ENCODE measurements at places on chromosomes 11 and 22.

DNA sequence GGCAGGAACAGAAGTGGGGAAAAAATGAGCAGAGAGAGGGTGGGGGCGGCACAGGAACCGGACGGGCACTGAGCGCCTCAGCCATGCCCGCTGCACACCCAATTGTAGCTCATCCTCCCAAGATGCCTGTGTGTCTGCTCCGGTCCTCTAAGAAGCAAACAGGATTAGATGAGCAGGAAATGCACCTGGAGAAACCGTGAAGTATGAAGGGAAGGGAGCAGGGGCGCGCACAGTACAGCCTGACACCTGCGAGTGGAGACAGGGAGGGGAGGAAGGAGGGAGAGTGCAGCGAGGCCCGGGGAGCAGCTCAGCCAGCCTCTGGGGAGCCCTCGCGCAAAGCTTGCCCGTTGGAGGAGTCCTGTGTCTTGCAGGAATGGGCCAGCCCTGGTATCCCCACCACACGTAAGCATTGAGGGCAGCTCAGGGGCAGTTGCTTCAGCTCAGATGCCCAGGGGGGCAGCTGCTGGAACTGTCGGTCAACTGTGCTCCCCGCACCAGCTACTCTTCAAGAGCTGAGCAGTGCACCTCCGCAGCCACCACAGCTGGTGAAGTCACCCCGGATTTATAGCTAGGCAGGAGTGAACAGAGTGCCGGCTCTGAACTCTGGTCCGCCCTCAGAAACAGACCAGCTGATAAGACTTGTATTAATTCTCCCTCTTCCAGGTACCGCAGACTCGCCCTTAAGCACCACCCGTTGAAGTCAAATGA, 7.0 kb downstream of the DNAJB13 start:
- no peak for DNase-seq

DNA sequence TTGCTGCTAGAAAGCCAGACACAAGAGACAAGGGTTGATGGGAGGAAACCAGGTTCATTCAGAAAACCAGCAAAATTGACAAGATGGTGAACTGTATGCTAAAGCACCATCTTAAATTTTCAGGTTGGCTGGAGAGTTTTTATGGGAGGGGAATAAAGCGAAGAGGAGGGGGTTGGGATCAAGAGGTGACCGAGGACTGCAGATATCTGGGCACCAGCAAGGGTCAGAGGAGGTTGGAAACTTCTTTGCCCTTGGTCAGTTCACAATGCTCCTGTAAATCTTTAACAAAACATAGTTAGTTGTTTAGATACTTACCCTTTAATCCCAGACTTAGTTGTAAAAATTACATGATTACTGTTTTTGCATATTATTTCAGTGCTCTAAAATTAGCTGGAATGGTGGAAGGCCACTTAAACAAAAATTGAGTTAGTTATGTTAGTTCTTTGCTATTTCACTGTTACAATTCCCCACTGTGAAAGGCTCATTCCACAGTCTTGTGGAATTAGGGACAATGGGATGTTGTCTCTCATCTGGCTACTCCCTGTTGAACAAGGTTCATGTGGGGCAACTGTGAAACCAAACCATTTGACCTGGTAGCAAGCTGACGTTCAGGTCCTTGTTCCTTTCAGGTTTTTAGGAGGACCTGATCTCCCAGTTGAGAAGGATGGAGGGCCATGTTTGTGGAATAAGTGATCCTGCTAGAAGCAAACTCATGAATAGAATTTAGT, 30.6 kb upstream of the QSER1 start:
- DNase-seq = no peak

- no peak for DNase-seq
Observed at GRCh38 chr11:78364128-78364751, 53.4 kb downstream of the GAB2 start.

DNA sequence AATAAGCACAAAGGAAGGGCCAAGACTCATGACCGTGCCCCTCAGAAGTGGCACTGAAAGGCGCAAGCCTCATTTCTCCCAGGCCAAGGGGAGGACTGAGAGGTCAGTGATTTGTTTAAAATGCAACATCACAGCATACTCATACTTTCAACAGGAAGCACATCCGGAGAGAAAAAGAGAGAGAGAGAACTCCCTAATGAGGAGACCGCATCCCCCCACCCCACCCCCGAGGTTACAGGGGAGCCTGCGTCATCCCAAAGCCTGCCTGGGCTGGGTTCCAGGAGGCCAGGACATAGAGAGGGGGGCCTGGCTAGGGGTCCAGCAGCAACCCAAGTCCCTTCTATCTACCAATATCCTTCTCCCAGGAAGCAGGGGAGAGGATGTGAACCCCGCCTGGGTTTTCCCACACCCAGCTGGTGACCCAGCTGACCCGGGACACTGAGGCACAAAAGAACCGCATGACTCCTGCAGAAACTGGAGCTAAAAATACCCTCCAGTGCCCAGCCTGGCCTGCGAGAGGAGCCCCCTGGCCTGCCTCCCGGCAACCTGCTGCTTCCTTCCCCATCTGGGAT, 3.8 kb downstream of the CSNK1E start:
- DNase-seq = no peak

- no peak for DNase-seq
Observed at GRCh38 chr11:9745411-9746211, 81.7 kb downstream of the SWAP70 start.

DNA sequence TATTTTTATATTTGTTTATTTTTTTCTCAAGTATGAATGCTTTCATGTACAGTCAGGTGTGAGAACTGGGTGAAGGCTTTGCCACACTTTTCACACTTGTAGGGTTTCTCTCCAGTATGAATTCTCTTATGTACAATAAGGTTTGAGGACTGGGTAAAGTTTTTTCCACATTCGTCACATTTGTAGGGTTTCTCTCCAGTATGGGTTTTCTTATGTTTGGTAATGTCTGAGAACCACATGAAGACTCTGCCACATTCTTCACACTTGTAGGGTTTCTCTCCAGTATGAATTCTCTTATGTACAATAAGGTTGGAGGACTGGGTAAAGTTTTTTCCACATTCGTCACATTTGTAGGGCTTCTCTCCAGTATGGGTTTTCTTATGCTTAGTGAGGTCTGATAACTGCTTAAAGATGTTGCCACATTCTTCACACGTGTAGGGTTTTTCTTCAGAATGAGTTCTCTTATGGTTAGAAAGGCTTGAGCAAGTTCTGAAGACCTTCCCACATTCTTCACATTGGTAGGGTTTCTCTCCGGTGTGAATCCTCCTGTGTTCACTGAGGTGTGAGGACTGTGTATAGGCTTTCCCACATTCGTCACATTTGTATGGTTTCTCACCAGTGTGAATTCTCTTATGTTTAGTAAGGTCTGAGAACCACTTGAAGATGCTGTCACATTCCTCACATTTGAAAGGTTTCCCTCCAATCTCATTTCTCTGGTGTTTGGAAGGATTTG, 19.7 kb downstream of the ZNF195 start:
- no peak for DNase-seq

- DNase-seq = no peak
Observed at GRCh38 chr11:60124802-60125432, 36.5 kb downstream of the MS4A2 start.

- DNase-seq = no peak
Observed at GRCh38 chr11:72781313-72782080, 12.3 kb downstream of the STARD10 start.

- no peak for DNase-seq
Observed at GRCh38 chr11:17156283-17156682, 51.5 kb downstream of the PIK3C2A start.

DNA sequence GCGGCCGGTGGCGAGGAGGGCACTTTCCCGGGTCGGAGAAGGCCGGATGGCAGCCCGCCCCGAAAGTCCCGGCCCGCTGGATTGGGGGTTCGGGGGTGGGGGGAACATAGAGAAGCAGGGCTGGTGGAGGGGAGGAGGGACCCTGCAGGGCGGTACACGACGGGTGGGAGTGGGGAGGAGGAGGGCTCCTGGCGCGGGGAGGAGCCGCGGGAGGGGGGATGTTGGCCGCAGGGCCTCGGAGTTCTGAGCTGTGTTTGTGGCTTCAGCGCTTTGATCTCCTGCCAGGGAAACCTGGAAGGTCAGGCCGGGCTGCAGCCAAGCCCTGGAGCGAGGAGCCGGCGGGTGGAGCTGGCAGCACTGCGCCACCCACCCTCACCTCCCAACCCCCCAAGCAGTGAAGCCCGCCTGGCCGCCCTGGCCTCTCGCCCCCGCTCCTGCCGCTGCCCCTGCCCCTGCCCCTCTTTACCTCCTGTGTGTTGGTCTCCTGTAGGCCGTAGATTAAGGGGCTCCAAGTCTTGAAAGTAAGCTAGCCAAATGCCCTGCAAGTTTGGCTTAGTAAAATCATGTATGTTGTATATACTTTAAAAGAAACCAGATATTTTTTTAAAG, 30.9 kb downstream of the C22orf31 start:
- no peak for DNase-seq

GRCh38 chr11:96869207-96869606, 479.4 kb downstream of the JRKL start:
- DNase-seq = no peak

- DNase-seq = no peak
Observed at GRCh38 chr11:73040046-73040445, 102.1 kb downstream of the FCHSD2 start.

GRCh38 chr11:93740730-93741093, 583 bp downstream of the TAF1D start:
- no peak for DNase-seq

- DNase-seq = no peak
Observed at GRCh38 chr11:46118702-46119351, 2.4 kb downstream of the PHF21A start.

- DNase-seq = no peak
Observed at GRCh38 chr11:120540744-120541465, 29.4 kb downstream of the GRIK4 start.

DNA sequence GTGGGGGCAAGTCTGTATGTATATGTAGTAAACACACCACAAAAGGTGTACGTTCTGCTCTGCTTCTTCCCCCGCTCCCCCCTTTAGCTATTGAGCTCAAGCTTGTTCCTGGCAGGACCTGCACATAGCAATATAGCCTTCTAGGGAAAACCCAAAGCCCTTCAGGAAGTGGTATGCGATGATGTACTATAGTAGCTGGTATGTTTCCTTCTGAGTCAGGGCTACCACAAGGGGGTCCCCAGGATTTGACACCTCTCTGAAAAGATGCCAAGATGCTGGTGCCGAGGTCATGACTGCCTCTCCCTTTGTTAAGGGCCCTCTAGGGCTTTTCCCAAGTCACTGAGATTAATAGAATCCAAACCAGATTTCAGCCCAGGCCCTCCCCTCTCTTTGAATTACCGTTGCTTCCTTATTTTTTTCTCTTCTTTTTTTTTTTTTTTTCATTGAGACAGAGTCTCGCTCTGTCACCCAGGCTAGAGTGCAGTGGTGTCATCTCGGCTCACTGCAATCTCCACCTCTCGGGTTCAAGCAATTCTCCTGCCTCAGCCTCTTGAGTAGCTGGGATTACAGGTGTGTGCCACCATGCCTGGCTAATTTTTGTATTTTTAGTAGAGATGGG, 268.4 kb downstream of the ETS1 start:
- no peak for DNase-seq

- DNase-seq = no peak
Observed at GRCh38 chr22:42847110-42847509, 10.0 kb downstream of the ARFGAP3 start.

DNA sequence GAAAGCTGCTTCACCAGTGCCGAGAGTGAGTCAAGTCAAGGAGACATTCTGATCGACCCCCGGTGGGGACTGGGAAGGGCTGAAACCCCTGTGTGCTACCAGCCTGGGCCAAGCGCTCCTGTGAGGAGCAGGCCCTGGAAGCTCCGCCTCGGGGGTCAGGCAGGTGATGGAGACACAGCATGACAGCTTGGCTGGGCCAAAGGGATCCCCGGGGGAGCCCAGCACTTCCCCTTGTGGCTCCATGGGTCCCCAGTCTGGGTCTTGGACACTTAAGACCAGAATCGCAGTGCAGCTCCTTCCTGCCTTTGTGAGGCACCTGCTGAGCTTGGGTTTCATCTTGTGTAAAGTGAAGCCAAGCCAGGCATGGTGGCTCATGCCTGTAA, 89.2 kb downstream of the MORC2 start:
- no peak for DNase-seq

DNA sequence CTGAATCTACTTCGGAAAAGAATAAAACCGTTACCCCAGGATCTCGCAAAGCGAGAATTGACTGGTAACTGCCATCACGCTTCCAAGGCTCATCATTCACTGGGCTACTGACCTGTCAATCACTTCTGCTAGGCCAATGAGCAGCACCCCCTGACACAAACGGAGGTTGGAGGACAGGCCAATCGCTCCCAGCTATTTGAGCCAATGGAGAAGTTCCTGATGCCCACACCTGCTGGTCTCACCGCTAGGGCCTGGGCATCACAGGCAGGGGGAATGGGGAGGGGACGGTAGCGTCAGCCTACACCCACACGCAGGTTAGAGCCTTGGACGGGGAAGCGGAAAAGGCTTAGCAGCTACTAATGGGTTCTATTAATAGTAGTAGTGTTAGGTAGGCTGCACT, 56.7 kb upstream of the CHST1 start:
- no peak for DNase-seq

- no peak for DNase-seq
Observed at GRCh38 chr11:103220133-103220532, 110.9 kb downstream of the DYNC2H1 start.

- no peak for DNase-seq
Observed at GRCh38 chr11:103601225-103601846, 435.1 kb upstream of the DDI1 start.

- no peak for DNase-seq
Observed at GRCh38 chr11:28822576-28822975, 714.4 kb downstream of the METTL15 start.

DNA sequence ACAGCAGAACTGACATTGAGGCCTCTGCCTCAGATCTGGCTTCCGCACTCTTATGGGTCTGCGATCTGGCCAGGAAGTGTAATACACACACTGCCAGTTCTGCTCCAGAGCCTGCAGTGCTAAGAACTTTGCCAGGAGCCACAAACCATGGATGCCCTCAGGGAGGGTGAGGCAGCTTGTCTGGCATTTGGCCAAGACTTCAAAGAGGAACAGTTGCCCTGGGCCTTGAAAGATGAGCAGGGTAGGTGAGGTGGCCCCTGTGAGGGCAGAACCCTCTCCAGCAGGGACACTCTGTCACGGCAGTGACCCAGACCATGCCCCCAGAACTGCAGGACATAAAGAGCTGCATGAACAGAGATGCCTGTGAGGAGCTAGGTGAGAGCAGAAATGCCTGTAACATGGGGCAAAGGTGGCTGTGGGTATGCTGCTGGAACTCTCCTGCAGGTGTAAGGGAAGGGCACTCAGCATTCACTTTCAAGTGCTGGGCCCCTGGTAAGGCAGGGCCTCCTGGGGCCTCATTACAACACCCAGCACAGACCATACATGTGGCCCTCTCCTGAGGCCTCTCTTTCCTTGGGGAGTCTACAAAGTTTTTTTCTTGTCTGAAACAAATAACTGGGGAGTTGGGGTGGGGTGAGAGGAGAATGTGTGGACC, 47.3 kb downstream of the NEU3 start:
- no peak for DNase-seq

- no peak for DNase-seq
Observed at GRCh38 chr22:28106617-28107016, 187.6 kb upstream of the PITPNB start.

DNA sequence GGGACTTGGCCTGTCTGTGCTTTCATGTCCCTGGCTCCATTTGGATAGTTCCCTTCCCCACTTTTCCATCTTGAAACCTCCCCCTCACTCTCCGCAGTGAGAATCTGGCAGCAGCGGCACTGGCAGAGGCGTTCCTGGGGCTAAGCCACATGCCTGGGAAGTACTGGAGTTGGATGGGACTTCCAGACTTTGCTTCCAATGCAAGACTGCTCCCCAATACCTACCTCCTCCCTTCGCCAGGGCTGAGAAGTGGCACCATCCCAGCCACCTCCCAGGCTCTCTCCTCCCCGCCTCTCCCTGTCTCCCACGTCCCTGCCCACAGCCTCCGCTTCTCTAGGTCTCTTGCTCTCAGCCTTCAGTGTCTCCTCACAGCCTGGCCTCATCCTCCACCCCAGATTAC, 16.6 kb downstream of the TST start:
- no peak for DNase-seq
